Activated T-cell treated with anti-CD3 and anti-CD28 coated beads, Interleukin-2, amount 50 U/mL, for 48 hours (primary cell): ENCODE measurements at places on chromosomes 1 and 21.

- DNase-seq, result no peak
Measured at GRCh38 chr1:52590266-52590665, 11.9 kb upstream of the GPX7 start.

- DNase-seq, result no peak
Measured at GRCh38 chr21:41604583-41605041, 96.7 kb upstream of the TMPRSS2 start.

DNA sequence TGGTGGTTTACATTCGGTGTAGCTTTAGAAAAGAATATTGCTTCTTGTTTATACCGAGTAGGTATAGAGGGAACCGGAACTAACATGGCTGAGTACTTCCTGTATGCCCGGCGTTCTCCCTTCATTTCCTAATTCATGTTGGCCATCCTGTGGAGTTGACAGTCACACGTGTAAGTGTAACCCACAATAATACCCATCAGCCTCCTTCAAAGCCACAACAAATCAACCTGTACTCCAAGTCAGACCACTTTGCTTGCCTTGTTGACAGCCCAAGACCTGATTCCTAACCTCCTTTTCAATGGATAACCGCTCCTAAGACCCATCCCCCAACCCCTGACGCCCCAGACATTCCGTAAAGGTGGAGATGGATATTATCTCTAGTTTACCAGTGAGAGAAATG lies 42.1 kb downstream of the UBE2U start:
- no peak for DNase-seq

DNA sequence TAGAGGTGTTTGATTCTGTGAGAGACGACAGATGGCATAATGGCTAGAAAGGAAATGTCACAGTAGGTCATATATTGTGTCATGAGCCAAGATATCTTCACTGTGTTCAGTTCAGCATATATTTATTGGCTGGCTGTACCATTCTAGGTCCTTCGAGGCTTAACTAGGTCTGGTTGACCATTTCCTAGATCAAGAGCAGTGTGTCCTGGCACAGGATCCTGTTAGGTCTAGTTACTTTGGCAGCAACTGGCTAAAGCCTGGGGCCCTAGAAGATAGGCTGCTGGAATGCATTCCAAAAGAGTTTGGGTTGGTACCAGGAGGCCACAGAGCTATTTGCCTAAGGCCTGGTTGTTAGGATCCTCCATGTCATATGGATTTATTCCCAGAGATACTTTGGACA lies 20.9 kb downstream of the ZBTB40 start:
- DNase-seq, result no peak

GRCh38 chr1:184593597-184593996 lies 161.1 kb downstream of the EDEM3 start:
- no peak for DNase-seq

DNA sequence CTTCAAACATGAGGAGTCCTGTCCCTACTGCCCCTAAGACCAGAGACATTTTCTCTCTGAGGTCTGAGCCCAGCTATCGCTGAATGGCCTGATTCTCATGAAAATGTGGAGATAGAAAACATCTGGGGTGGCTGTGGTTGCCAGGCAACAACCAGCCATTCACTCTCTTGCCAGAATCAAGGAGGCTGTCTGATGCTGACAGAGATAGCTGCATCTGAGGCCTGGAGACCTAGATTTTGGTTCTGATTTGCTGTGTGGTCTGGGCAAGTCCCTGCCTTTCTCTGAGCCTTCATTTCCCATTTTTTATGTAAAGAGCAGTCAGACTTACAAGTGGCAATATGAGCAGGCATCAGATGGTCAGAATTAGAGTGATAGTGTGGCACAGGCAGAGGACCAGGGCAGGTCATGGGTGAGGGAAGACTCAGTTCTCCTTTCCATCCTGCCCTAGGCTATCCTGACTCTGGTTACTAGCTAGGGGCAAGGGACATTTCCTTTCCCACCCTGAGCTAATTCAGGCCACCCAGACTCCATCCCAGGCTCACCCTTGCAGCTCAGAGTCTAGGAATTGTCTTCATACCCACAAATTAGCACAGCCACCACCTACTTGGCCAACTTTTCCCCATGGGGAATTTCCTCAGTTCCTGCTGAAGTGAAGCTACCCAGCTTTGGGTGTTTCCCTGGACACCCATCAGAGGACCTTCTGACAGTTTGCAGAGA lies 20.0 kb upstream of the RNF19B start:
- peak; percentile 48 for DNase-seq

GRCh38 chr1:53585565-53585964 lies 126.4 kb downstream of the DMRTB1 start:
- peak; percentile 15 for DNase-seq

DNA sequence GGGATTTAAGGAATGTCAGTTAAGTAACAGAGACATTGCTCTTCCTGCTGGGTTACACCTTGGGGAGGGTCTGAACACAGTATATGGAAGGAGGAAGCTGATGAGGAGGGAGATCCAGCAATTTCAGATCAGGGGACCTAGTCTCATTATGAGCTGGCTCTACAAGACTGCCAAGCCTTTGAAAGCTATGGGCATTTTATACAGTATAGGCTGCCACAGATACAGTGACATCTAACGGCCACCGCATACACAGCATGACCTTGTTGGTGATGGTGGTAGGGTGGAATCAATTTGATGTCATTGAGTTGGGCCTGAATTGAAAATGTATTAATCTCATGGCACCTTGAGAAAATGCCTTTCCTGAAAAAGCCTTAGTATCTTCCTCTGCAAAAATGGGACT lies 22.6 kb upstream of the ZP4 start:
- no peak for DNase-seq

DNA sequence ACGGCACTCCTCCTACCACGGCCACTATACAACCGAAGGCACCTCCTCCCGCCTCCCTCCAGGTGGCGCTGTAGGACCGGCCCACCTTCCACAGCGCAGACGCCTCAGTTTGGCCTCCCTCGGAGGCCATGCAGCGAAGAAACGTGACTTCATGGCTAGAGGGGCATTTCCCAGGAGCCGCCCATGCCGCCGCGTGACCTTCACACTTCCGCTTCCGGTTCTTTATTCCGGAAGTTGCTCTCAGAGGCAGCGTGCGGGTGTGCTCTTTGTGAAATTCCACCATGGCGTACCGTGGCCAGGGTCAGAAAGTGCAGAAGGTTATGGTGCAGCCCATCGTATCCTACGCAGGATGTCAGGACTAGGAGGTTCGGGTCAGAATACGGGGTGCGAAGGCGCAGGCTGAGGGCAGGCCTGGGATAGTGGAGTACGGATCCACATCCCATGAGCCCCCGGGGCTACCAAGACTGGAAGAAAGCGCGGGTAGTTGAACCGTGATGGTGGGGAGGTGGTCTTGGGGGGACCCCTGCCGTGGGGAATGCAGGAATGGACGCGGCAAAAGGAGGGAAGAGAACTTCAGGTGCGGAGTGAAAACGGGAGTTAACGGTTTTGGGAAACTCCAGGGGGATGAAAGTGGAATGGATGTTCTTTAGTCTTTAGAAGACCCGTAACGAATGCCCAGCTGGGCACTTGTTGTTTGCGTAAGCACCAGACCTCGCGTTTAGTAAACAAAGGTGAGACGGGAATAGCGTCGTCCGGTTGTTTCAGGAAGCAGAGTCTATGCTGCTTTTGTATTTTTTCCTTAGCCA lies at the start of gene SNRPE:
SNRPE (plus strand) TSS at position 221 of the 806 bp plus-strand sequence; CDS start at position 282, 61 bp downstream.
- DNase-seq, result peak; percentile 97

- DNase-seq, result no peak
Measured at GRCh38 chr21:15468368-15468767, 261.4 kb upstream of the USP25 start.

DNA sequence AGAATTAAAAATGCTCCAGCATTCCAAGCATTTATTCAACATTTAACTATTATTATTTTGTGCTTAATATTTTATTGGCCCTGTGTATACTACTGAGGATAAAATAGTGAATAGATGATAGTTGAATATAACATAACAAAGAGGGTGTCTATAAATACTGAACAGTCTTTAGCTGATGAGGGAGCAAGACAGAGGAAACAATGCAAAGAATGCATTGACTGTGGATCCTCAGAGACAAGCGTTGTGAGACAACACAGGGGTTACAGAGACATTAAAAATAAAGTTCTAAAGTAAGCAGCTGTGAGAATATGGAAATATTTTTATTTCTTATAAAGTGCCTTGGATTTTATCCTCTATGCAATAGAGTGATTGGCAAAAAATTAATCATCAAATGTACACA lies 1133.1 kb downstream of the PLA2G4A start:
- DNase-seq, result no peak

DNA sequence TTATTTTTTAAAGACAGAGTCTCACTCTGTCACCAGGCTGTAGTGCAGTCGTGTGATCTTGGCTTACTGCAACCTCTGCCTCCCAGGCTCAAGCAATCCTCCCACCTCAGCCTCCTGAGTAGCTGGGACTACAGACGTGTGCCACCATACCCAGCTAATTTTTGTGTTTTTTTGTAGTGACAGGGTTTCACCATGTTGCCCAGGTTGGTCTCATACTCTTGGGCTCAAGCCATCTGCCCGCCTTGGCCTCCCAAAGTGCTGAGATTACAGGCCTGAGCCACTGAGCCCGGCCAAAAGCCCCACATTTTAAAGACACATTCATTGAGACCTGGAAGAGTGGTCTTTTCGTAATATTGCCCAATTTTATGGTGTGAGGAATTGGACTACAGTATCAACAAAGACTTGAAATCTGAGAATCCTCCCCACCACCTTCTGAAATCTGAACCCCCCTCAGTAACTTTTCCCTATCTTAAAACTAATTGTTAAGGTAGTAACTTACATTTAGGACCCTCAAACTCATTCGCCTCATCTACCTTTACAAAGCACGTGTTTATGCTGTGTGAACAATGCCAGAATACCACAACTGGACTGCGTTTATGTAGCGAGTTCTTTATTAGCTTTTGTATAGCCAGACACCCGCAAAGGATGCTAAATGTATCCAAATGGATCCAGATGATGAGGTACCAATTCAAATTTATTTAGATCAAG lies 2.7 kb downstream of the ERRFI1 start:
- no peak for DNase-seq

DNA sequence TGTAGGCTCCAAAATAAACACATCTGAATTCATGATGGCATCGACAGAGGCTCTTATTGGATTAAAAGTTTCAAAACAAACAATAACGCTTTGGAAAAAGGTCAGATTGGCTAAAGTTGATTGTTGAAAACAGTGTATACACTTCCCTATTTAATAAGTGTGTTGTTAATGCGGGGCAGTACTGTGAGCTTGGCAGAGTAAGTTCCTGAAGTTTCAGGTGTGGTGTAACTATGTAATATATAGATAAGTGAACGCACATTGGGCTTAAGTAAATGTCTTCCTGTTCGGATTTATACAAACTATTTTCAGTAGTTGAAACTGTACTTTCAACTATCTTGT lies 810 bp downstream of the ZBTB37 start:
- no peak for DNase-seq

DNA sequence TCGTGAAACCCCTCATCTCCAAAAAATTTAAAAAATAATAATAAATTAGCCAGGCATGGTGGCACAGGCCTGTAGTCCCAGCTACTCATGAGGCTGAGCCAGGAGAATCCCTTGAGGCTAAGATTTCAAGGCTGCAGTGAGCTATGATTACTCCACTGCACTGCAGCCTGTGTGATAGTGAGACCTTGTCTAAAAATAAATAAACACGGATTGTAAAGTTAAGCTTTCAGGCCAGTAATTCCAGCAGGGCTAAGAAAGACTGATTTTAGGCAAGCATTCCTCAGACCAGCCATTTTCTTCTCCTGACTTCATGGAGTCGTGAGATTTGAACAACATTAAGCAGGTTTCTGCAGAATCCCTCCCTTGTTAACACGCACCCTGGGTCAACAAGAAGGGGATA lies 77.2 kb upstream of the EFHD2 start:
- DNase-seq, result no peak

DNA sequence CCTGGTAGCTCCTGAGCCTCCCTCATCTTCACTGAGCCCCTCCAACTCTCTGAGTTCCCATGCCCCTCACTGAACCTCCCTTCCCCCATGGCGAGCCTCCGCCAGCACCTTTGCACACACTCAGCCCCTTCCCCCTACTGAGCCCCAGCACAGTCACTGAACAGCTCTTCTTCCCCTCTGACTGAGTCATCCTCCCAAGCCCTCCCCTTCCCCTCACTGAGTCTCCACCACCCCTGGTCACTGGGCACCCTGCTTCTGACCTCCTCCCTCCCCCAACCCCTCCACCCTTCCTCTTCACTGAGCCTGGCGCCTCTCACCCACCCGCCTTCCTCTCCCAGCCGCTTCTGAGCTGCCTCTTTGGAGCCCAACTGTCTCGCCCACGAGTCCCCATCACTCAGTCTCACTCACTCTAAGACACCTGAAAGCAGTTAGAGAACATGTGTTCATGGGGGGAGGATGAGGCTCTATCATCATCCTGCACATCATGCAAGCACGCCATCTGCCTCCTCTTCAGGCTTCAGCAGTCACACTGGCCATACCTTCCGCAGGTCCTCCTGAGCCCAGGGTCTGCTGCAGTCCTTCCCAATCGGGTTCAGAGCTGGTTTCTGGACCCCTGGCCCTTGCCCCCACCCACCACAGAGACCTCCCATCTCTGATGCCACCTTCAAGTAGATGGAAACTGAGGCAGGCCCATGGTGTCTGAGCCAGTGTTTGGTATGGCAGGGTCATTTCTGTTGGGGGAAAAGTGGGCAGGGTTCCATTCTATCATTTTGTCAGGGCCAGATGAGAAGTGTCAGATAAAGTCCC lies 2.0 kb upstream of the TRNP1 start:
- DNase-seq, result peak; percentile 54

GRCh38 chr1:9996624-9997582 lies at the start of gene RBP7:
Gene RBP7, plus strand, starts transcription at chr1:9997228. Its CDS starts 31 bp downstream, at chr1:9997259.
- DNase-seq, result peak; percentile 28

- no peak for DNase-seq
Measured at GRCh38 chr1:65164633-65165032, 16.6 kb downstream of the AK4 start.

DNA sequence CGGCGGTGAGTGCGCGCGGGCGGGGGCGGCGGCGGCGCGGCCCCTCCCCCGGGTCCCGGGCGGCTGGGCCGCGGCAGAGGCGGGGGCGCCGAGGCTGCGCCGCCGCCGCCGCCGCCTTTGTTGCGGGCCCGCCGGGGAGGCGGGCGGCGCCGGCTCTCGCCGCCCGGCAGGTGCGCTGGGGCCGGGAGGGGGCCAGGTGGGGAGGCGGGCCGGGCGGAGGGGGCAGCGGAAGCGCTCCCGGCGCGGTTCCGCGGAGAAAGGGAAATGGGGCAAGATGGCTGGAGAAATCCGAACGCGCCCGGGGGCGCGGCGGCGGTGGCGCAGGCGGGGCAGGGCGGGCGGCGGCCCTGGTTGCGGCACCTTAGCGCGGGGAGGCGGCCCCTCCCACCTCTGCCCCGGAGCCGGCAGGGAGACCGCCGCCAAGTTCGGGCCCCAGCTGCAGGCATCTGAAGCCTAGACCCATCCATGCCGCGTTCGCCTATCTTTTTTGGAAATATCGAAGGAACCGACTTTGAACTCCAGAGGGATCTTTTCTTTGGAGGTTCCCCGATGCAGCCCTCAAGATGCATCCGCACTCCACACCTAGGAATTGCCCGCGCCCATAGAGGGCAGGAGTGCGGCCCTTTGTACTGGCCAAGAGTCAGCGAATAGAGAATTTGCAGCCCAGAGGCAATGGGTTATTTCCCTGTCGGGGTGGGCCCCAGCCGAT lies 479 bp downstream of the POGK start:
- peak; percentile 75 for DNase-seq

DNA sequence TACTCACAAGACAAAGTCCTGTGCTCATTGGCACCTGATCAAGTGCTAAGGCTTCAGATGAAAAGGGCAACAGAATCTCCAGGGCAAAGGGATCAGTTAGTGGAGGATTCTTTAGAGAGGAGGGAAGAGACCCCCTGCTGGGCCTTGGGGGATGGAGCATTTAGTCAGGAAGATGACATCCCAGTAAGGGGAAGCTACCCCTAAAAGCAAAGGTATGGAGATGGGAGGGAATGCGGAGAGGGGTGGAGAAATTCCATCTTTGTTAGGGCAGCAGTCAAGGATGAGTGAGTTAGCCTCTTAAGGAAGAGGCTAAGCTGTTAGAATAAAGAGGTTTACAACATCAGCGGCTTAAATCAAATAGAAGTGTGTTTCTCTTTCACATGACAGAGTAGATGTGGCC lies 67.4 kb downstream of the ST6GALNAC3 start:
- no peak for DNase-seq
